Right renal pelvis (tissue), 4 donors: ENCODE measurements at places on chromosomes 3 and 15.

DNA sequence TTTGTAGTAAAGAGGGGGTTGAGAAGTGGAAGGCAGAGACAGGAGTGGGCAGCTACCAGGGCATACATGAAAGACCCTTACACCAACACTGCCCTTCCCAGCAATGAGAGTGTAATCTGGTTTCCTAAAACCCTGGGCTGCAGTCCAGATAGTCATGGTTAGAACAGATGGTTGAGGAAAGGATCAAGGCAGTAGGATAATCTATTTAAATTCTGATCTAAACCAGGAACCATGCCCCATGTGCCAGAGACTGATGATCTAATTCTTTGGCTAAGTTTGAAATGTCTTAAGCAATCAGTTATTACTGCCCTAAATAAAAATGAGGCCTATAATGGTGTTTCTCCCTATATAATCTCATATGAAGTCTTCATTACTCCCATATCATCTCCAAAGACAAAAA is 59.6 kb downstream of the PRTG start:
- DNase-seq: no peak

- DNase-seq: no peak
Observed at GRCh38 chr3:77081240-77081661, 41.4 kb downstream of the ROBO2 start.

DNA sequence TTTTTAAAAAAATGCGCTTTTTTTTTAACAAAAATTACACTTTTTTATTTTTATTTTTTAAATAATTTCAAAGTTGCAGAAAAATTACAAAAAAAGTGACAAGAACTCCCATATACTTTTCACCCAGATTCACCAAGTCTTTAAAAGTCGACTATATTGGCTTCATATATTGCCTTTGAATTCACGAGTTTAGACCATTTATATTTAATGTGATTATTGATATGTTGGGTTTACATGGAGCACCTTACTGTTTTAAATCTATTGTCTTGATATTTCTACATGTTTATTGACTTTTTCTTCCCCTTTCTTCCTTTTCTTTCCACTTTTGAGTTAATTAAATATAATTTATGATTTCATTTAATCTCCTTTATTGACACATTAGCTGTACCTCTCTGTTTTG is 127.2 kb downstream of the OPA1 start:
- DNase-seq: no peak

GRCh38 chr15:62324382-62324781 is 159.3 kb upstream of the C2CD4B start:
- DNase-seq: no peak

GRCh38 chr3:77149382-77149781 is 109.5 kb downstream of the ROBO2 start:
- no peak for DNase-seq

GRCh38 chr15:41474436-41474835 is 19.2 kb upstream of the ITPKA start:
- no peak for DNase-seq

DNA sequence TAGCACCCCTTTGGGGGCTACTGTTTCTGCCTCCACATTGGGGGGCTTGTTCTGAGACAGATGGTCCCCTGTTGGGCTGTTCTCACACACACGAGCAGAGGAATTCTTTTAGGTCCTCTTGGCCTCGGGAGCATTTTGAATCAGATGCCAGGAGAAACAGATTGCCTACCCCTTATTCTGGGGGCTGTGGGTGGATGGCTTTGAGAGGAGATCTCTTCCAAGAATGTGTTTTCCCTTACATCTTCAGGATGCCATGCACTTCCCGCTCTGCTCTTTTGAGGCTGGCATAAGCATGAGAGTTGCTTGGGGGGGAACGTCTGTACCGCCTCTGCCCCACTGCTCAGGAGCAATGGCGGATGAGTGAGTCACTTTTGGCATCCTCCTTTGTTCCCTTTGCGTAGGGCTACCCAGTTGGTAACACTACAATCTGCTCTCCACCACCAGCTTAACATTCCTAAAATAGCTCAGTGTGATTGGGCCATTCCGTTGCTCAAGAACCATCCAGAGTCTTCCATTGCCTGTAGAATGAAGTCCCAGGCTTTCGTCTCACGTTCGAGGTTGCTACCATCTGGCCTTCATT is 154.4 kb downstream of the RPLP1 start:
- DNase-seq: no peak

DNA sequence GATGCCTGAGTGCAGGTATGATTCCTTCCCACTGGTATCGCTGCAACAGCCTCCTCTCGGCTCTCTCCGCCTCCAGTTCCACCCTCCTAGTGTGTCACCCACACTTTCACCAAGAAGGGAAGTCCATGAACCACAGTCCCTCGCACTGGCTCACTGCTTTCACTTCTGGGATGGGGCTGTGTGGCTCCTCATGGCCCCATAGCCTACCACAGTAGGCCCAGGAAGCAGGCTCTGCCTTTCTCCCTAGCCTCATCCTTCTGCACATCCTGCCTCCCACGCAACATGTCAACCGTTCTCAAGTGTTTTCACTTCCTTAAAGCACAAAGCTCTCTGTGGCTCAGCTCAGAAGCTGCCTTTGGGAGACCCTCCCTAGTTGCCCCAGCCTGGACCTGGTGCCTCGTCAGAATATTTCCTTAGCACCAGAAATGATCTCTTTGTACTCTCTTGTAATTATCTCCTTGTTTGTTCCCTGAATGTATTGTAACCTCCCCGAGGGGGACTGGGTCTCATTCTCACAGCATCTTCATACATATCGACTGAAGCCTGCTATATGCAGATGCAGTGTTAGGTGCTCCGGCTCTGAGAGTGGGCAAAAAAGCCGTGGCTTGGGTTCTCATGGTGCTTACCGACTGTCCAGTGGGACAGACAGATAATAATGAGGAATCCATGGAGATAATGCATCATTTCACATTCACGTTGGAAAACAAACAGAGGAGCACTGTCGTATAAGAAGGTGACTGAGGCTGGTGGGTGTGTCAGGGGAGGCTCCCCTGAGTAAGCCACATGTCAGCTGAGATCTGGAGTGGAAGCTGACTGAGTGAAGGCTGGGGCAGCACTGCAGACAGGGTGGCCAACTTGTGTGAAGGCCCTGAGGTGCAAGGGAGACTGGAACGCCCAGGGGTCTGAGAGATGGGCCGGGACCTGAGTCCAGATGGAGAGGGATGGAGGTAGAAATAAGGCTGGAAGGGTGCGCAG is 107.1 kb downstream of the DGKG start:
- no peak for DNase-seq

DNA sequence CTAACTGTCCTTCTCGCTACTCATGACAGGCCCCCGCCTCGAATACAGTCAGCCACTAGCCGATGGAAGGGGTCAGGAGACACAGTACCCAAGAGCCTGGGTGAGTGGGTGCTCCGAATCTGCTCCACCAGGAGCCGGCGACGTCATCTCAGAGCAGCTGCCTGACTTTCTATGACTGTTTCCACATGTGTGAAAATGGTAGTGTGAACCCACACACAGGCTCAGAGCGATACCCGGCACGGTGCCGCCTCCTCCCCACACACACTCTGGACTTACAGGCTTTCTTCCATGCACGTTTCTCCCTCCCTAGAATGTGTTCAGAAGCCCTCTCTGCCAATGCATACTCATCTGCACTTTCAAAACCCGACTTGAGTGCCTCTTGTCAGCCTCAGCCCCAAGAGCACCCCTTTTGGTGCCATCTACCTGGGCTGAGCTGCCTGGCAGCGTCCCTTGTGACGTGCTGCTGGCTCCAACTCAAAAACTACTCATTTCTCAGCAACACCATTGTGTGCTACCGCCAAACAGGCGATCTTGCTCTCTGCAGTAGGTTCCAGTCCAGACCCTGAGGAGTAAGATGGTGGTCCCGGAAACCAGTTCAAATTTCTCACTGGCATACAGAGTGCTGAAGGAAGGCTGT is 29.7 kb downstream of the VGLL4 start:
- DNase-seq: no peak

DNA sequence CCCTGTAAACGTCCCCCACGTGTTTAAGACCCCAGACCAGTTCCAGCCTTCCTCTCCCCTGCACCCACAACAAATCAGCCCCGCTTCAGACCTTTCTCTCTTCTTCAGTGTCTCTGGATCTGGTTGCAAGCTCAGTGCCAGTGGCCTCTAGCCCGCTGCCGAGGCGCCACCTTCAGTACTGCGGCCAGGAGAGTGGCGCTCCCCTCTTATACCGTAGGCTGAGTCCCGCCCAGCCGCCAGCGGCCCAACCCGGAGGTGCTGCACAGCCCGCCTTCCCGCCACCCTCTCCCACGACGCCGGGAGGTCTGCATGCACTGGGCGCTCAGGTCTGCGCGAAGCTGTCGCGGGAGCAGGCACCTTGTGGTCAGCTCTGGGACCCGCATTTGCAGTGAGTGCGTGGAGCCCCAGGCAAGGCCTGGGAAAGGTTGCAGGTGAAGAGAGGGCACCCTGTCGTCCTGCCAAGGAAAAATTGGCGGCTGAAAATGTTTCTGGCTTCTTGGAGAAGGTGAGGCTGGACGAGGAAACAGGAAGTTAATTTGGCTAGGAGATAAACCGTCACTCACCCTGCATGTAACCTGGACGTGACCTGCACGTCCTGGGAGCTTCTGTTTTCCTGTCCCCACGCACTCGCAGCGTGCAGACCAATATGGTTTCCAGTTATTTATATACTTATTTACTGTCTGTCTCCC is at the start of gene C2CD4B:
C2CD4B (minus strand) TSS at position 182 of the 689 bp plus-strand sequence. CDS start 301 bp downstream, outside the sequence.
- DNase-seq: no peak

GRCh38 chr15:43908516-43909050 is 81.8 kb downstream of the WDR76 start:
- DNase-seq: no peak

GRCh38 chr3:39267631-39268548 is 11.9 kb downstream of the CX3CR1 start:
- DNase-seq: no peak

DNA sequence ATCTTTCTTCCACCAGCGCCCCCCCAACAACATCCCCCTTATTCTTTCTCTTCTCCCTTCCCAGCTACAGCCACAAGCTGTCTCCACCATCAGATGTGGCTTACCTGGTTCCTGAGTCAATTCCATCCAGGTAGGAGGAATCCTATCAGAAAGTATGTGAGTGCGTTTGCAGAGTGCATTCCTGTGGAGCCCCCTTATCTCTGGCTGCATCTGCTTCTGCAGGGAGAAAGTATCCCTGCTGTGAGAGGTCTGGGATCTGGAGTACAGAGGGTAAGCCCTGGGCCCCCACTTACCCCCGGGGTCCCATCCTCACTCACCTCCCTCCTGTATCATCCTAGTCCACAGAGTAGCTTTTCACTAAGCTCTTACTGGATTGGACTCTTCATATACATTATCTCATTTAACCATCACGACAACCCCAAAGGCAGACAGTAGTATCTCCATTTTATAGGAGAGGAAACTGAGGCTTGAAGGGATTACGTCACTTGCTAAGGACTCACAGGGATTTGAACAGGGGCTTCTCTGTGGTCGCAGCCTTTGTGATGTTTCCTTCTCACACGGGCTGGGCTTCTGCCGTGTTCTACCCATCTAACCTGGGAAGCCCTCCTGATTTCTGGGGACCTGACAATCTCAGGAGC is 22.2 kb upstream of the MAGEF1 start:
- no peak for DNase-seq

DNA sequence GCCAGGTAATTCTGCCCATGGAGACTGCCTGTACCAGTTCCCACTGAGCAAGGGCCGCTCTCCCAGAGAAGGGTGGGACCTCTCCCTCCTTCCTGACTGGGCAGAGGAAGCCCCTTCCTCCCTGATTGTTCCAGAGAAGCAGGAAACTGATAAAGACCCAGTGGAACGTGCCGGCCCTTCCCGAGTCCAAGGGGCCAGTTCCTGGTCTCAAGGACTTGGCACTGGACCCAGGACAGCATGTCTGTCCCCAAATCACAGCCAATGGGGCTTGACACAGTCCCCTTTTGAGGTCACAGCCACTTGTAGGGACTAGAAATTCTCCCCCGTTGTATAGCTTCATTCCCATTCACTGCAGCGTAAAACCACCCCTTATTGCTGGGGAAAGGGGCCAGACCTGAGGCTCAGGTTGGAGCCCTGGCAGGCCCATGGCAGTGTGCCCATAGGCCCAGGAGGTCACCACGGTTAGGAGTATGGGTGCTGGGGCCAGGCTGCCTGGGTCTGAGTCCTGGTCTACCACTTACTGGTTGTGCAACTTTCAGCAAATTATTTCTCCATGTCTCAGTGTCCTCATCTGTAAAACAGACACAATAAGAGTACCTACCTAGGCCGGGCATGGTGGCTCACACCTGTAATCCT is 18.1 kb downstream of the CSRNP1 start:
- no peak for DNase-seq

- DNase-seq: no peak
Observed at GRCh38 chr3:183816681-183817510, 8.5 kb downstream of the MAP6D1 start.

- DNase-seq: no peak
Observed at GRCh38 chr3:8838234-8838633, 68.8 kb upstream of the OXTR start.

GRCh38 chr15:79977431-79978054 is 6.5 kb upstream of the BCL2A1 start:
- DNase-seq: no peak

DNA sequence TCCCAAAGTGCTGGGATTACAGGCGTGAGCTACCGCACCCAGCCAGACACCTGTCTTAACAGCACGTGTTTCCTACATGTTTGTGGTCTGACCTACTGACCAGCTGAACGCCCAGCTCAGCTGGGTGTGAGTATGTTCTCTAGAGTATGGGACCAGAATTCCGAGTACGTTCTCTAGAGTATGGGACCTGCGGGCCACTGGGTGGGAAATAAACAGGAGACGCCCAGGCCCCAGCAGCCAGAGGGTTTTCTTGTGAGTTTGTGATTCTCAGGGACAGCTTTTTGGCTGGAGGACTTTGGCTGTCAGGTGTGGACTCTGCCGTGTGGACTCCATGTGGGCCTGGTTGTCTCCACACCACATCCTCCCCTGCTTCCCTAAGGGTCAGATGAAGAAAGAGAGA is 87.3 kb downstream of the CHRD start:
- no peak for DNase-seq

DNA sequence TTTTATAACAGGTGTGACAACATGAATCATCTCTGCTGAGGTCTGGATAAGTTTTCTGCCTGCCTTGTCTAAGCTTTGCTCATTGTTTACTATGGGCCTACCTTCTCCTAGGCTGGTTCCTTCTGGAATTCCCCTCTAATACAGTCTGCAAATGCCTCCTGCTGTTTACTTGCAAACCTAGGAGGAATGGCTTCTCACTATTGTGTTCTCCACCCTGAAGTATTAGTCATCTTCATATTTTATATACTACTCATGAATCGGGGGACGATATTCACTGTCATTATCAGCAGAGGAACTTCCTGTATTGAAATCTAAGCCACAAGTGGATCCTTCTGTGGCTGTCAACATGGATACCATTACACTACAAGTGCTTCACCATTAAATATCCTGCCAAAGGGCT is 154.8 kb downstream of the PLCL2 start:
- DNase-seq: no peak

GRCh38 chr15:49101536-49101935 is 53.9 kb downstream of the COPS2 start:
- DNase-seq: no peak

DNA sequence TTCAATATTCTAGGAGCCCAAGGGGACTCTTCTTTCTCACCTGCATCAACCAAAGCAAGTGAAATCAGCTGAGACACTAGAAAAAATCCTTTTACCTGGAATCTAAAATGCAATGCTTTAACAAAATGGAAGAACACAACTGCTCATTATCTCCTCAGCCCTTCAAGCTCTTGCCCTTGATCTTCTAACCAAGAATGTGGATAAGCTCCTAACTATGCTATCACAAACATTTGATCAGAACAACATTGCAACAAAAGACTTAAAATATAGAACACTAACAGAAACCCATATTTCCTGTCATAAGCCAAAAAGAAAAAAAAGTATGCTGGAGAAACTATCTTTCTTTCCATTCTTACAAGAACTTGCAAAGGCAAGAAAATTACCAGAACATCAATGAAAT is 12.6 kb downstream of the RBM15B start:
- no peak for DNase-seq
